ENCODE measurements at places on chromosomes 5 and 9.

- DNase-seq = no peak
These were observed 24.4 kb upstream of the STC2 start for GRCh38 chr5:173352366-173353349.

GRCh38 chr9:111023128-111023527 is 15.1 kb downstream of the LPAR1 start:
- DNase-seq = no peak

DNA sequence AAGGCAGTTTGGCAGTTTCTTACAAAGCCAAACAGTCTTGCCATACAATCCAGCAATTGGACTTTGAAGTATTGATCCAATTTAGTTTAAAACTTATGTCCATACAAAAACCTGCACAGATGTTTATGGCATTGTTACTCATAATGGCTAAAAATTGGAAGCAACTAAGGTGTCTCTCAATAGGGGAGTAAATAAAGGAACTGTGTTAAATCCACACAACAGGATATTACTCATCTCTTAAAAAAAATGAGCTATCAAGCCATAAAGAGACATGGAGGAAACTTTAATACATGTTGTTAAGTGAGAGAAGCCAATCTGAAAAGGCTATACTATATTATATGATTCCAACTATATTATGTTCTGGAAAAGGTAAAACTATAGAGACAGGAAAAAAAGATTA is 313.6 kb upstream of the CD180 start:
- DNase-seq = no peak

DNA sequence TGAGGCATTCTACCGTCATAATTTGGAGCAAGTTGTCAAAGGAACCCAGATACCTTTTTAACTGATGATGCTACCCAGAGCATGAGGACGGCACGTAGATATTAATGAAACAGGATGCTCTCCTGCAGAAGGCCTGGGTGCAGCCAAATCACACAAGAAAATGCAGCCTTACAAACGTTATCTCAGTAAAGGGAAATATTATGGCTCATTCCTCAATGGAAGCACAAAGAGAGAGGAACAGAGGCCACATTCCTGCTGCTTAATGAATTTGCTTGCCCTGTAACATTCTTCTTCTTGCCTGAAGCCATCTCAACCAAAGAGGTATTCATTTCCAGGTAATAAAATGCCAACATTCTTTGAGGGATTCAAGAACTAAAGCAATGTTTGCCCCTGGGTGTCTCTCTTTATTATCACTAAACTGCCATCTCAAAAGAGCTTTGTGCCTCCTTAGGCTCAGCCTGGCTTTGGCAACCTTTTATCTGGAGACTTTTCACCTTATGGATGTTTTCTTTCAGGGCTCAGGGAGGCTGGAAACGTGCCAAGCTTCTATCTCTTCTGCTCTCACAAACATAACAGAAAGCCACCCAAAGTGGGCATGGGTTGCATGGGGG is 92.9 kb downstream of the TNC start:
- DNase-seq = no peak

GRCh38 chr9:16794871-16795639 is 75.4 kb downstream of the BNC2 start:
- no peak for DNase-seq
